ENCODE measurements at places on chromosomes 7 and 10.

DNA sequence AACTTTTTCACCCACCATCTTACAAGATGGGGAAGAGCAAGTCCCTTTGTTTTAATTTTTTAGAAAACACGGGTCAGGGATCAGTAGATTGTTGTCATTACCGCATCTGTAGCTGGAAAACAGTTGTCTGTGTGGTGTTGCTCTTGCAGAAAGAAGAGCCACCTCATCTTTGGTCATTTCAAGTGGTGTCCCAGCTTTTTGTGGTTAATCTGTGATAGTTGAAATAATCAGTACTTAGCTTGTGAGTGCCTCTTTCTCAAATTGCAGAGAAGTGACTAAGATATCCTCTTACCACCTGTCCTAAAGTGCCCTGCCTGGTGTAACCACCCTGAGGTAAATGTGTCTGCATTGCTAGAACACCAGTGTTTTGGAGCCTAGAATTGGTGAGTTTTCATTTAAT, 5.5 kb downstream of the PRPF18 start:
- no peak for DNase-seq

DNA sequence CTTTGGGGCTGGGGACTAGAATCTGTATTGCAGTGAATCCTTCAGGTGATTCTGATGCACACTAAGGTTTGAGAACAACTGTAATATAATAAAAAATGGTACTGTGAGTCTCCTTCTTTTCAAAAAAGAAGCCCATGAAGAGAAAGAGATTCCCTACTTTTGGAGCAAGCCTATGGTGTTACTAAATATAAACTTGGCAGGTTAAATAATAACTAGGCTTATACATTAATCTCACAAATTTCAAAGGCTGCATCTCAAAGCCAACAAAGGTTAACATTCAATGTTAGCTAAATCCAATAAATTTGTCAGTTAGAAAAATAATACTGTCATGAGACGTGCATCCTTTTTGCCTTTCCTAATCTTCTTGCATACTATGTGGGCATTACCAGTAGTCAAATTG, 159.7 kb upstream of the LAMB4 start:
- no peak for DNase-seq

DNA sequence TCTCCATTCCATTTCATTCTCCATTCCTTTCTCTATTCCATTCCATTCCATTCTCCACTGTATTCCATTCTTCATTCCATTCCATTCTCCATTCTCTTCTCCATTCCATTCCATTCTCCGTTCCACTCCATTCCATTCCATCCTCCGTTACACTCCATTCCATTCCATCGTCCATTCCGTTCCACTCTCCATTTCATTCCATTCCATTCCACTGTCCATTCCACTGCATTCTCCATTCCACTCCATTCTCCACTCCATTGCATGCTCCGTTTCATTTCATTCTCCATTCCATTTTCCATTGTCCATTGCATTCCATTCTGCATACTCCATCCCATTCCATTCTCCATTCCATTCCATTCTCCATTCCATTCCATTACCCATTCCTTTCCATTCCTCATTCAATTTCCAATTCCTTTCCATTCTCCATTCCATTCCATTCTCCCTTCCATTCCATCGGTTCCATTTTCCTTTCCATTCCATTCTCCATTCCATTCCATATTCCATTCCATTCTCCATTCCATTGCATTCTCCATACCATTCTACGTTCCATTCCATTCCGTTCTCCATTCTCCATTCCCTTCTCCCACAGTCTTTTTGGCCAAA, 78.3 kb downstream of the NSUN6 start:
- no peak for DNase-seq

- DNase-seq, result peak; percentile 34
These were observed 1.0 kb upstream of the FAM20C start for GRCh38 chr7:191105-191980.

DNA sequence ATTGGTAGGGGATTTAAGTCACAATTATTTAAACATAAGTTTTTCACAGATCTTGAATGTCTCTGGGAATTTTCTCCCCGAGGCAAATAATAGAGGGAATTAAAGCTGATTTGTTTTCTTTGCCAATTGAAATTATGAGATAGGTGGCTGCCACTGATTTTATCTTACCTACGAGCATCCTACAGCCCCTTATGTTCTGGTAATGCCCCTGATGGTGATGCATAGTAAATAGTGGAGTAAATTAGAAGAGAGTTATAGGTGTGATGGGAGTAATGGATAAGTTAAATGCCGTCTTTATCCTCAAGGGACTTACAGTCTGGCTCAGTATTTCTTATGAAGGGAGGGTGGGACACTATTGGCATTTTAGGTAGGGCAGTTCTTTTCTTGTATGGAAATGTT, 58.1 kb downstream of the HDAC9 start:
- DNase-seq, result no peak

DNA sequence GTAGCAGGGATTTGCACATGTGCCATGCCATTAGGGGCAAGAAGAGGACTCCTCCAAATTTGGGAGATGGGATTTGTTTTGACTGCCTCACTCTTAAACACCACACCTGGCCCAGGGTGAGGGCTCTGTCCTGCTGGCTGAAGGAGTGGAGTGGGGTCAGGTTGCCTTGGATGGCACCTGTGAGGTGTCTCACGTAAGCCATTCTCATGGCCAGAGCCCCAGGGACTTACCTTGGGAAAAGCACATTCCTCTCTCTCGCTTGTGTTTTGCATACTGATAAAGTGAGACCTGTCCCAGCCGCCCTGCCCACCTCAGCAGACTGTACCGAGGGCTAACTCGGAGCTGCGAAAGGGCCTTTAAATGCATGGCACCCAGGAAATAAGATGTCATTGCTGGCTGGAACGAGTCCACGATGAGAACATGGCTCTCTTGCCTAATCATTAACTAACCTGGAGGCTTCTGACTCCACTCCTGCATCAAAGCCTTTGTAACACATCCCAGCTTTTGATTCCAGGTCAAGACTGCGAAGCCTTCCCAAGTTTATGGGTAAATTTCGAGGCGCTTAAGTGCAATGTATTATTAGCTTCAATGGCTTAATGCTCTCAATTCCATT, 184.0 kb upstream of the RNF32 start:
- DNase-seq, result no peak

- DNase-seq, result peak; percentile 35
These were observed 88.6 kb upstream of the PPP1R3A start for GRCh38 chr7:114007386-114007785.

DNA sequence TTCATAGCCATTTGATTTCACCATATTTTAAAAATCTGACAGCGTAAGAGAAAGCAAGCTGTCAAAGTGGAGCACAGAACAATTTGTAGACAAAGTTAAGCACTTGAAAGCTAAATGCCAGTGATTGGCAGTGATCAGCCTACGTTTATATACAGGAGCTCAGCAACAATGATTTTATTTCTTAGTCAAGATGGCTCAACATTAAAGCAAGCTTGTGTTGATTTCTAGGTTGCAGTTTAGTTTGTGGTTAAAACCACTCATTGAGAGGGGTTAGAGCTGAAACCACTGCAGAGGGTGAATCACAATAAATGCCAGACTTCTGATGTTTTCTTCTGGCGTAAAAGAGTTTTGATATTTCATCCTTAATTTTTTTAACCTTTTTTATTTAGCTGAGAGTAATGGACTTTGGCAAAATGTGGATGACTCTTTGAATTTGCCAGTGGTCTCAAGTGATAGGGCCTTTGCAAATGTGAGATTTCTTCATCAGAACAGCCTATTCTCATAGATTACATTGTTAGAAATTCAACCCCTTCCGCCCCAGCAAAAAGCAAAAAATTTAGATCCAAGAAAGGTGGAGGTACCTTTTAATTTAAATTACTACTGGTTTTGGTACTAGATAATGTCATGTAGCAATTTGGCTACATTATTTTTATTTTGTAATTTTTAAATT, 73.8 kb downstream of the SHOC2 start:
- peak; percentile 8 for DNase-seq

- DNase-seq, result no peak
These were observed 5.4 kb downstream of the WDR86 start for GRCh38 chr7:151404216-151405011.

DNA sequence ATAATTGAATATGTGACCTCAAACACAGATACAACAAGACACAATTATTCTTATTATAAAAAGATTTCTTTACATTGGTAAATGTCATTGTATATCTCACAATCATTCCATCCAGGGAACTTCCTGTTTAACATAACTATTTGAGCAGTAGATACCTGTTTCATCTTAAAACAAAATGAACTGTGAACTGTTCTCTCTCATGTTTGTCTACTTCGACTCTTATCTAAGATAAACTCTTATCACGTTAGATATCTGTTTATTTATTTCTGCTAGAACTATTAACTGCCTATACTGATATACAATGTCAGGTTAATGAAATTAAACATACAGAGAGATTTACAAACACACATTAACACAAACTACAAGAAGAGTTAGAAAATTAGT, 20.1 kb downstream of the ANK3 start:
- no peak for DNase-seq

- DNase-seq, result peak; percentile 84
These were observed 26.5 kb upstream of the CCDC126 start for GRCh38 chr7:23570592-23571200.

DNA sequence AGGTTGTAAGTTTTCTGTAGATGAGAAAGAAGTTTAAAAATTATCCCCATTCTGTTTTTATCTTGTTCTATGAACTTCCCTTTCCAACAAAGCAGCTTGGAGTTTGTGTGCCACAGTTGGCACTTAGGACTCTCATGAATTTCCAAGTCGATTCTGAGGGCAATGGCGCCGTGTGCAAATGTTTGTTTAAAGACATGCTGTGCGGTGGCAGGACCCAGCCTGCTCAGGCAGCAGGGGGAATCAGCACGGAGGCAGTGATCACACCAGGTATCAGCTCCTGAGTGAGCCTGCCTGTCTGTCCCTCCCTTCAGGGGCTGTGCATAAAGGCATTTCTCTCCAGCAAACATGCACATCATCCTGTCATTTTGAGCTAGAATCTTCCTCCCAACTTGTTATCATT, 109.8 kb upstream of the WDR11 start:
- no peak for DNase-seq
